ENCODE measurements at places on chromosomes 16 and 17.

GRCh38 chr17:69872675-69873262, 202.3 kb upstream of the KCNJ16 start:
- DNase-seq: no peak

- DNase-seq: no peak
Observed at GRCh38 chr16:17748044-17748719, 277.4 kb upstream of the XYLT1 start.

GRCh38 chr16:63057341-63057740, 1021.1 kb upstream of the CDH8 start:
- DNase-seq: no peak

- no peak for DNase-seq
Observed at GRCh38 chr16:31206776-31207175, 4.2 kb upstream of the PYCARD start.

- no peak for DNase-seq
Observed at GRCh38 chr17:66755101-66755943, 79.6 kb upstream of the CACNG5 start.

DNA sequence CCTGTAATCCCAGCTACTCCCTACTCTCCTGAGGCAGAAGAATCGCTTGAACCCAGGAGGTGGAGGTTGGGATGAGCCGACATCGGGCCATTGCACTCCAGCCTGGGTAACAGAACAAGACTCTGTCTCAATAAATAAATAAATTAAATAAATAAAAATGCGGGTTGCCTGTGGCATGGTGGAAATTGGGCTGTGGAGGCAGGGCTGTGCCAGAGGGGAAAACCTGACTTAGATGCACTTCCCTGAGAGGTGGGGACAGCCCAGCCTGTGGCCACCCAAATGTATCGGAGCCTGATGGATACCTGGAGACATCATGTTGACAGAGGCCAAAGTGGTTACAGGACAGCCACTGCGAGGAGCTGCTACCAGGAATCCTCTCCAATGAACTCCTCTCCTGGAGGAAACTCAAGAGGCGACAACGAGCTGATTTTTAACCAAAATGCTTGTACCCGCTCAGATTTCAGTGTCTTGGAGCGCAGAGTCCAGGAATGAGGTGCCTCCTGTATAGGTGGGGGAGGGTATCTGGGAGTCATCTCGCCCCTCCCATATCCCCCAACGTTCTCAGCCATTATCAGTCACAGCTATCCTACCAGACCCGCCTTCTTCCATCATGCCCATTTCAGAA, 32.3 kb downstream of the DDX19A start:
- no peak for DNase-seq

DNA sequence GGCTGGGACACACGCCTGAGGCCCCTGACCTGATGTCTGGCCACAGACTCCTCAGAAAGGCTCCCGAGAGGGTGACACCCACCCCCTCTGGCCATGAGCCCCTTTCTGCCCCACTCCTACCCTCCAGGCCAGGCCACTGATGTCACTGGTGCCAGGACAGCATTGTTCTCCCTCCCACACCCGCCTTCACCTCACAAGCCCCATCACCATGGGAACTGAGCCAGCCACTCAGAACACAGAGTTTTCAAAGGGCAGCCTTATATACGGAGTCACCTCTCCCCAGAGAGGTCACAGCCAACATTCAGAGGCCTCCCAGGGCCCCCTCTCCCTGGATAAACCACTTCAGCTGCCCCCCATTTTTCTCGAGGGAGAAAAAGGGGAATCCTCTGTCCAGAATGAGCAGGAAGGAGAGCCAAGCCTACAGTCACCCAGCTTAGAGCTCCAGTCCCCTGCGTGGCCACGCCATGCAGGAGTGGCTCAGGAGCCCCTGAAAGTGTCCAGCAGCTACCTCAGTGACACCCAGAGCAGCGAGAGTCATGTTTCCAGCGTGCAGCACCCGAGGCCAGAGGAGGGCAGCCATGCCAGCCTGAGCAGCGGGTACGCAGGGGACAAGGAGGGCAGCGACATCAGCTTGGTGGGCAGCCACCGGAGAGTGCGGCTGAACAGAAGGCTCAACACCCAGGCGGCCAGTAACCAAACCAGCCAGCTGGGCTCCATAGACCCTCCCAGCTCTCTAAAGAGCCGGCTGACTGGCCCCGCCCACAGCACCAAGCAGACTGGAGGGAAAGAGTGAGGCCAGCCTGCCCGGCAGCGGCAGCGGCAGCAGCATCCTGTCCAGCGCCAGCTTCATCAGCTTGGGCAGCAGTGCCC, at the start of gene C16orf82:
C16orf82 (plus strand) TSS at position 260 of the 870 bp plus-strand sequence.
- DNase-seq: no peak

- DNase-seq: no peak
Observed at GRCh38 chr17:76585033-76585648, 519 bp downstream of the ST6GALNAC2 start.

- no peak for DNase-seq
Observed at GRCh38 chr16:51419768-51420167, 268.7 kb upstream of the SALL1 start.

GRCh38 chr17:2549392-2550211, 37.9 kb upstream of the METTL16 start:
- DNase-seq: no peak

- no peak for DNase-seq
Observed at GRCh38 chr17:17742133-17742621, 60.9 kb downstream of the RAI1 start.

GRCh38 chr16:86258713-86259112, 251.6 kb upstream of the FOXF1 start:
- no peak for DNase-seq

DNA sequence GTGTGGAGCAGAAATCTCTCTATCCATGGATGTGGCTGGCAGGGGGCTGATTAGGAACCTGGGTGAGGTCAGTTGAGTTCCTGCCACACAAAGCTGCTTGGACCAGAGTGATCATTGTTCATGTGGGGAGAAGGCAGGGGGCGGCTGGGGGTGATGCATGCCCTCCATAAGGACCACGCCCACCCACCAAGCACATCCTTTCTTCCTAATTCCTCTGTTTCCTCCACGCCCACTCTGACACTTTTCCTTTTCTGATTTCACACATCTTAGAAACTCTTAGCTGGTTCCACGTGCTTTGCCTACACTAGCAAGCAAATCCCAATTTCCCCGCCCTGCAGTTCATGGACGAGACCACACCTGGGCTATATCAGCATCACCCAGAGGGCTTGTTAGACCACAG, 108.5 kb downstream of the SDK2 start:
- DNase-seq: no peak

- DNase-seq: peak; percentile 34
Observed at GRCh38 chr16:75219838-75220237, 1.1 kb downstream of the CTRB1 start.

DNA sequence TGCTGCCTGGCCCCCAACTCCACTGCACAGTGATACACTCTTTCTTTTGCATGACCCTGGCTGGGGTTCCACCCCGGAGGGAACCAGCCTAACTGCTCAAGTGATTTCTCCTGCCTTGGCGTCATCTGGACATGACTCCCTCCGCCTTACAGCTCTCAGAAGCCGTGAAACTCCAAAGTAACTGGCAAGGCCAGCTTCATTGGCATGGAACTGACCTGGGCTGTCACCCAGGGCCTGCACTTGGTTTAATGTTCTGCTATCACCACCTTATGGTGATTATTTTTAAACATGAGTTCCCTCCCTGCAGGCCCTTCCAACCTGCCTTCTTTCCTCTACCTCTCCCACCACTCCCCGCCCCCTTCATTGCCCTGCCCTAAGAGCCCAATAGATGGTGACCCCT, 139.7 kb upstream of the CDH5 start:
- DNase-seq: no peak

- DNase-seq: no peak
Observed at GRCh38 chr16:8741636-8742035, 55.8 kb downstream of the TMEM186 start.

GRCh38 chr16:66802159-66802558, 775 bp upstream of the TERB1 start:
- DNase-seq: no peak

GRCh38 chr17:63437287-63438091, 8.6 kb downstream of the CYB561 start:
- DNase-seq: no peak

GRCh38 chr16:25553711-25554436, 137.9 kb upstream of the HS3ST4 start:
- DNase-seq: no peak

GRCh38 chr17:59783221-59784047, 76.0 kb downstream of the VMP1 start:
- DNase-seq: no peak

DNA sequence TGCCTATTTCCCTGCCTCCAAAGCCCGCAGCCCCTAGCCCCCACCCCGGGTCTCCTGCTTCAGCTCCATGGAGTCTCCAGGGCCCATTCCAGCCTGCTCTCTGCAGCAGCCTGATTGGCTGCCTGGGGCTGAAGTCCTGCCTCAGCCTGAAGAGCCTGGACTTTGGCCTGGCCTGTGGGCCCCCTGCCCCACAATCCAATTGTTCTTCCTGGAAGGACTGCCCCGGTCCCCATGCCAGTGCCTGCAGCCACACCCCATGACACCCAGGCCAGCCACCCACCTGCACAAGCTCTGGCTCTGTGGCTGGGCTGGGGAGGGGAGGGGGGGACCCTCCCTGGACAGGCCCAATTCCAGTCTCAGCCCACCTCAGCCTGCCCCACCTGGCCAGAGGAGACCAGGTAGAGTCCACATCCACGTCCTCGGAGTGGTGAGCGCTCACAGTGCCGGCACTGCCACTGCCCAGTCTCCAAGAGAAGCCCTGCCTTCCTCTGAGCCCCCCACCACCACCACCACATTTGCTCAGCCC, 12.3 kb downstream of the ENPP7 start:
- no peak for DNase-seq

- DNase-seq: peak; percentile 21
Observed at GRCh38 chr17:56675876-56676660, 82.6 kb downstream of the NOG start.

GRCh38 chr16:57262841-57263540, 17.9 kb downstream of the ARL2BP start:
- DNase-seq: no peak

- no peak for DNase-seq
Observed at GRCh38 chr17:9037736-9038135, 16.4 kb downstream of the NTN1 start.

DNA sequence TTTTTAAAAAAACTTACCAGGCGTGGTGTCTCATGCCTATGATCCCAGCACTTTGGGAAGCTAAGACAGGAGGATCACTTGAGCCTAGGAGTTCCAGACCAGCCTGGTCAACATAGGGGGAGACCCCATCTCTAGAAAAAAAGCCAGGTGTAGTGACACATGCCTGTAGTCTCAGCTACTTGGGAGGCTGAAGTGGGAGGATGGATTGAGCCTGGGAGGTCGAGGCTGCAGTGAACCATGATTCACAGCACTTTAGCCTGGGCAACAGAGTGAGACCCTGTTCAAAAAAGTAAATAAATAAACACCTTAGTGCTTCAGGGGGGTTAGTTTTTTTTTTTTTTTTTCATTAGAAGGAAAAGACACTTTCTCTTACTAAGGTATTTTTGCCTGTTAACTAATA, 58.9 kb upstream of the LRRC37A3 start:
- no peak for DNase-seq

- no peak for DNase-seq
Observed at GRCh38 chr17:75365931-75366275, 39.6 kb downstream of the GRB2 start.

GRCh38 chr17:16425698-16426659, 10.6 kb downstream of the TRPV2 start:
- no peak for DNase-seq

DNA sequence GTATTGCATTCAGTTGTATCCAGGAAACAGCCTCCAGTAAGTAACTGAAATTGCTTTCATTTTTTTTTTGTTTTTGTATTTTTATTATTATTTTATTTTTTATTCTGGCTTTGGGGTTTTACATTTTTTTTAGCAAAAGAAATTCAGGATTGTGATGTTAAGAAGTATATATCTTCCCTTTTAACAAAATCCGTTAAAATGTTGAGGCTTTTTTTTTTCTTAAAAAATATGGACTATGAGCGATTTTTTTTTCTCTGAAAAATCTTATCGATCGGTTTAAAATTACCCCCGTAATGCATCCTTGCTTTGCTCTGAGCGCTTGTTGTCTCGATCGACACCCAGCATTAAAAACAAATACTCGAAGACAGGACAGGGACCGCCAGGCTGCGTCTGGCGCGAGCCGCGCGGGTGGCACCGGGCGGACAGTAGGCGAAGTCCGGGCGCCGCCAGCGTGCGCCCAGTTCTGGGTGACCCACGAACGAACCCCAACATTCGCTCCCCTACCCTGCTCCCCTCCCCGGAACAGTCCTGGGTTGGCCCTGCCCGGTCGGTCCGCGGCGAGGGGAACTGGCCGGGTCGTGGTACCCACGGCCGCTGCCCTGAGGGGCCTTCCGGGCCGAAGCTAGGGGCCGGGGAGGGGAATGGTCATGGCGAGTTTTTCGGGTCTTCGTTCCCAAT, 482 bp downstream of the BAHCC1 start:
- DNase-seq: no peak

GRCh38 chr17:31595666-31596381, 204.3 kb downstream of the RAB11FIP4 start:
- DNase-seq: no peak

- no peak for DNase-seq
Observed at GRCh38 chr17:41415833-41416335, 8.5 kb downstream of the KRT37 start.

- no peak for DNase-seq
Observed at GRCh38 chr17:82961366-82962162, 117.8 kb upstream of the METRNL start.

DNA sequence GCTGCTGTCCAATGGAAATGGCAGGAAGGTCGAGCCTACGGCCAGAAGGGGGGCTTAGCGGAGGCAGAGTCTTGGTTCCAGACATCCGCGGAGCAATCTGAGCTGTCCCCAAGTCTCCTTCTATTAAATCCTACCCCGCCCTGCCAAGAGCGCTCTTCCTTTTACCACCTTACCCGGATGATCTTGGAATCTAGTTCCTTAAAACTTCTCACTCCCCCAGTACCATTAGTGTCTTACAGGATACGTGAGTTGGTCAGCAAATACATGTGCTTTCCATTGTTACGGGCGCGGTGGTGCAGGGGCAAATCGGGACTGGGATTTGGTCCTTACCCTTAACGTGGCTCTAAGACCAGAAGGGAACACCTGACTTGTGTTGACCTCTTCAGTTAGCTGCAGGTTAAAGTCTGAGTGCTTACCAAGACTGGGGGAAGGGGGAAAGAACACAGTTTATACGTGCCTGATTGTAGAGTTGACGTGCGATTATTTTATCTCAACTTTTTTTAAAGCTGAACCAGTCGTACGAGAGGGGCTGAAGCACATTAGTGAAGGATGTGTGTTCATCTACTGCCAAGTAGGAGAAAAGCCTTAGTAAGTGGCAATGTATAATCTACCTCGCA, 495 bp downstream of the TXNDC17 start:
- DNase-seq: no peak

- no peak for DNase-seq
Observed at GRCh38 chr16:78480588-78480987, 381.1 kb downstream of the WWOX start.

- DNase-seq: no peak
Observed at GRCh38 chr16:12255473-12255872, 278.9 kb downstream of the SNX29 start.
